ENCODE measurements at places on chromosomes 3 and 15. TPM values are rescaled to one million over a fixed set of nuclear protein-coding genes. Genes with fewer than 3 reads are reported as not detected.

The MYLK gene
- total RNA-seq: 69.6 TPM

- DNase-seq: no peak
These were observed 1.7 kb upstream of the ATP8B4 start for GRCh38 chr15:50120729-50121128.

GRCh38 chr3:80785875-80786274 lies 975.6 kb downstream of the GBE1 start:
- DNase-seq: no peak

The AMIGO3 gene
- 1.0 TPM for total RNA-seq

DNA sequence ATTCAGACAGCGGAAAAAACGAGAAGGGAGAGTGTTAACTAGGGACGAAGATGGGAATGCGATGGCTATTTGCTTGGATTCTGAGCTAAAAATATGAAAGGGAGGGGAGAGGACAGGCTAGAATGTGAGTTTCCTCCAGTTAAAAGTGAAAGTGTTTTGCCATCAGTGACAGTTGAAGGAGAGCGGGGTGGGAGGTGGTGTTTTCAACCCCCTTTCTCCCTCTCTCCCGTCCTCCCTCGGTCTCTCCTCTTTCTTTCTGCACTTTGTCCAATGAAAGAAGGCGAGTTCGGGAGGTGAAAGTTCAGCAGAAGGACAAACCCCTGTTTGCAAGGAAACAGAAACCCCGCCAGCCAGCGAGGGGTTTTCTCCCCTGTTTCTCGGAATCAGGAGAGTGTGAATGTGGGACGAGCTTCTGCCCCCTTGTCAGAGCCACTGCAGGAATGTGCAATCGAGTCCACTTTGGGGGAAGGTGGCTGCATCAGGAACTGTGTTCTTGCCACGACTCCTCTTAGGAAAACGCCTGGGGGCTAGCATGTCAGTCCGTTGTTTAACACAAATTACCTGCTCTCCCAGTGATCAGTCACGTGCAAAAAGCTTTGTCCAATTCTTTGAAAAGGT lies 975 bp upstream of the FOXP1 start:
- peak; percentile 60 for DNase-seq

The ZNF774 gene
- total RNA-seq: 1.4 TPM

DNA sequence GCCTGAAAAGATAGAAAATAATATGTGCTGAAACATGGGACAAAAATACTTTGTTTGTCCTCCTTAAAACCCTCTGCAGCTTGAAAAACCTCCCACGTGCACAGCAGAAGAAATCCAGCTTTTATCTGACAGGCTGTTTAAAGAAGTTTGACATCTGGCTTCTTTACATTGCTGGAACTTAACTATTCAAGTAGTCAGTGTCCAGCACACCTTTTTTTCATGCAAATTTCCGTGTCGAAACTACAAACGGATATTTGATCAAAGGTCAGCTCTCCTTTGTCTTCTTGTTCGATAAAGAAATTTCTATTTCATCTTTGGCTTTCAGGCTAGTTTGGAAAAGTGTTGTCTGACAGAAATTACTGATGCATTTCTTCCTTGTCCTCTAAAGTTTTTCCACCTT lies 66.8 kb upstream of the KBTBD8 start:
- no peak for DNase-seq

The CD200R1 gene
- total RNA-seq: not detected

The FMN1 gene
- total RNA-seq: 0.09 TPM

DNA sequence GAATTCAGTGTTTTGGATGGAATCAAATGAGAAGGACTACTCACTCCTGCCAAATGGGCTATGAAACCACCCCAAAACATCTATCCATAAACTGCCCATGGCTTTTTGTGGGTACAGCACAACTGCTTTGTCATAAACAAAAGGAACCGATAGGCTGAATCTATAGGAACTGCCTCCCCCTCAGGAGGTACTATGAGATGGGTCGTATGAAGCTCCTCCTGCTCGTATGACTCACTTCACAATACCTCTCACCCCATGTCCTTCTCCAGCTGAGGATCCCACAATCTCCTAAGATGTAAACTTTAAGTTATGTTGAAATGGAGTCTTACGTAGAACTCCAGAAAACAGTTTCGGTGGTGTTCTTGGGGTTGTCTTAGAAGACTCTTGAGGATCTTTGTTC lies 129.9 kb upstream of the SAMMSON start:
- DNase-seq: no peak

The CADPS gene
- not detected for total RNA-seq

DNA sequence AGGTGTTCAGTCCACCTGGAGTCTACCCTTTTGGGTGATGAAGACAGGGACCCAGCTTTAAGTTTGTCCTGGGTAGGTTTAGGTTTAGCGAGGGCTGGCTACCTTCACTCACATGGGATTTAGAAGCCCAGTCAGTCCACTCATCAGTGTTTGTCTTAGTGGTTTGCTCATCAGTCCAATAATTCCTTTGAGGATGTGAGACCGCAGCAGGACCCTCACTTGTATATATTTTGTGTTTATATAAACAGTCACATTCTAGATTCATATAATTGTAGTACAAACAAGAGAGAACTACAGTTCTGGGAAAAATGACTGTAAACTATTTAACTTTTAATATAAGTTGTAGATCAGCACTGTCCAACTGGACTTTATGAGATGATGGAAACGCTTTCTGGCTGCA lies 18.2 kb downstream of the EFCC1 start:
- DNase-seq: no peak

The SPATA16 gene
- total RNA-seq: not detected

DNA sequence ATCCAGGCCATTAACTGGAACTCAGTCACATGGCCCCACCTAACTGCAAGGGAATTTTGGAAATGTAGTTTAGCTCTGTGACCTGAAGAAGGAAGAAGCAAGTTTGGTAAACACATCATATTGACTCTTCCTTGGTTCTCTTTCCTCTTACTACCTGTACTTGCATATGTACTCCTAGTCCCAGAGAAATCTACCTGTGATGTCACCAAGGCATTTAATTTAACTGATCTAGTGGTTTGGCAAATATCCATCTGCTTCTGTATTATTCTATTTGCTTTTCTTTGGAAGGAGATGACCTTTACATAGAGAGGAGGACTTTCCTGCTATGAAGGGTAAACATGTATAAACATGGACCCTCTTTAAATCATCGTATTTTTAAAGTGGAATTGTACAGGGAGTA lies 150.8 kb downstream of the TMEM108 start:
- DNase-seq: no peak

The SLC12A1 gene
- total RNA-seq: under 0.01 TPM

GRCh38 chr3:195282961-195283360 lies 12.0 kb upstream of the XXYLT1 start:
- DNase-seq: no peak

The AHSG gene
- total RNA-seq: not detected

- no peak for DNase-seq
These were observed 285.6 kb upstream of the ARHGEF26 start for GRCh38 chr3:153835540-153835939.

The ZMYND10 gene
- total RNA-seq: 0.05 TPM

GRCh38 chr3:184726497-184726896 lies 14.6 kb upstream of the MAGEF1 start:
- no peak for DNase-seq

- DNase-seq: no peak
These were observed 40.5 kb downstream of the KLF13 start for GRCh38 chr15:31367021-31367729.

DNA sequence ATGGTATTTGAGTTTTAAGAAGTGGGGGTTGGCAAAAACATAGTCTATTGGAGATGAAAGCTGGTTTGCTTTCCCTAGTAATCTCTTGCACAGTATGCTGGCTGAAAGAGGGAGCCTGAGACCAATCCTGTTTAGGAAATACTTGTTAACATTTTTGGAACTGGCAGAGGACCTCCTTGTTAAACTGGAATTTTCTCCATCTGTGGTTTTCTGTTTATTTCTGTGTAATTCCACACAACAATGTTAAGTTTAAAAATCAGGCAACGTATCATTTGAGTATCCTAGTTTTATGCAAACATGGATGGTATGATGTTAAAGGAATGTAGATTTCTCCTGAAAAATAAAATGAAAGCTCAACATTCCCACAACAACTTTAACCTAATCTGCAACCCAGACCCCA lies 536.0 kb upstream of the TBL1XR1 start:
- DNase-seq: no peak

The TBC1D23 gene
- total RNA-seq: 46.1 TPM

GRCh38 chr15:65408324-65409035 lies 14.3 kb downstream of the IGDCC4 start:
- no peak for DNase-seq

DNA sequence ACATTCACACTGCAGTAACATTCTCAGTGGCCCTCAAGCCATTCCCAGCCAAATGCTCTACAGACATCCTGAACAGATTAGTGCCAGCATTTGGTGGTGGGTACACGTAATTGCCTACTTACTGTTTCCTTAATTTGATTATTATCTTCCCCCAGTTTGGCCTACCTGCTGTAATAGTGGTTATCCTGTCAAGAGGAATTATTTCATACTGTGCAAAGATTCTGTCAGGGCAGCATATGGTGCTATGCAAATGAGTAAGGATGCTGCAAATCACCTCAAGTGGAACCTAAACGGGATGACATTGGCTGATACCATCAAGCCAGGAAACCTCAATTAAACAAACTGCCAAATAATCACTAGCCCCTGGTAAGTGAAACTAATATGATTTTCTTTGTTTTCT lies 88.7 kb downstream of the SEMA6D start:
- DNase-seq: no peak

The BOC gene
- under 0.01 TPM for total RNA-seq

GRCh38 chr3:71987828-71988227 lies 202.9 kb upstream of the PROK2 start:
- DNase-seq: peak; percentile 88

The OR4M2 gene
- total RNA-seq: not detected

The SOX2 gene
- total RNA-seq: not detected

The EPHA3 gene
- 0.14 TPM for total RNA-seq

DNA sequence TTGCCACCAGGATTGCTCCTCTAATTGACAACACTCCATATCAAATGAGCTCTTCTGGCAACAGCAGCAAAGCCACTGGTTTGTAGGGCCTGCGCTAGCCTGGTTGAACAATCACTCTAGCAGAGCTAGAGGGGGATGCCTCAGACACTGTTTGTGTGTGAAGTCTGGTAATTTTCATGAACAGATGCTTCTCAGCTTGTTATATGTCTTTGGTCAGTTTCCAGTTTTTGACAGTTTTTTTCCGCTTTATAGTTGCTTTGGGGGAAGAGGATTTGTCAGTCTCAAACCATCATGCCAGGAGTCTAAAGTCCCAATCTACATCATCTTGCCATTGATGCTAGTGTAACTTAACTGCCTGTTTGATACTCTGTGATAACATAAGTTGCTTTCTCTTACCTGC lies 136.0 kb downstream of the HCN4 start:
- no peak for DNase-seq

GRCh38 chr3:51874889-51875288 lies 512 bp downstream of the IQCF5 start:
- no peak for DNase-seq

- DNase-seq: no peak
These were observed 180.9 kb upstream of the TBL1XR1 start for GRCh38 chr3:177378168-177378567.
